Testis (tissue), 5 donors: ENCODE measurements at places on chromosomes 4 and X. TPM values are rescaled to one million over a fixed set of nuclear protein-coding genes. Genes with fewer than 3 reads are reported as not detected.

Gene ATP5ME
- total RNA-seq, result 139 TPM

Gene ANAPC4
- total RNA-seq, result 35.3 TPM

DNA sequence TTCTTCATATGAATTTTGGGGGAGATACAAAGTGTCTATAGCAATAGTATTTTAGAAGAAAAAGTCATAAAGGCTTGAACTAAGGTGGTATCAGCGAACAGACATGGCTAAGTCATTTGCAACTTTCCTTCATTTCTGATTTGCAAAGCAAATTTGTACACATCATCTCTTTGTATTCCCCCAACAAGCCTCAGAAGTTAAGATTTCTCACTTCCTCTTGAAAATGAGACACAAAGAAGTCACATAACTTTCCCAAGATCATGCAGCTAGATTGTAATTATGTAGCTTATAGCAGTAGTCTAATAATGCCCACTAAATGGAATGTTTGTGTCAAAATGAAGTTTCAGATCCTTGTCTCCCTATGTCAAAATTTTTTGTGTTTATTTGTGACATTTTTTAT lies 709.8 kb upstream of the HS3ST1 start:
- no peak for DNase-seq

GRCh38 chr4:118991686-118992085 lies 103.0 kb downstream of the SYNPO2 start:
- DNase-seq, result no peak

DNA sequence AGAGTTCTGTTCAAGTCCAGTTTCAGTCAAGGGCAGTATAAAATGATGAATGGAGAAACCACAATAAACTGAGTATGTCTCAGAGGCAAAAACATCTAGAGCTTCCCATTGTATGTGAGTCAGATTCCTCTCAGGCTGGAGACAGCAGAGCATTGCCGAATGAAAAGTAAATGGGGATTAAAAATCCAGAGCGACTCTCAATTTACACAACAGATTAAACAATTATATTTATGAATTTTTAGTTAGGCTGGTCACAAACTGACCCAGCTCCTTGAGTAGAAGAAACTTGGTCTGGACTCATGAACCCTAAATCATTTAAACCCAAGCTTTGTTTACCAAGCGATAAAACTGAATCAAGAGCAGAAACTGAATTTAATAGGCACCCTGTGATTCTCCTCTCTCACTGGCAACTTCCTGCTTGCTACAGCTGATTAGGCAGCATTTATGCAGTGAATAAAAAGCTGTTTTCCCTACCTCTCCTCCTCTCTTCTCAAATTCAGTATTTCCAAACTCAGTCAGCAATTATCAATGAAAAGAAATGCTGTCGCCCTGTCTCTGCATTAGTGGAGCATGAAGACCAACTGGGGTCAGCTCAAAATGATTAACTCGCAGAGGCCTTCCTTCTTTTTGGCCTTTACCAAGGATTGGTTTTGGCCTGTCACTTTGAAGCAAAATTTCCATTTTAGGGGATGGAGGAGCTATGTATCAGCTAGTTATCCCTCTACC lies 568.0 kb downstream of the PDHA2 start:
- no peak for DNase-seq

DNA sequence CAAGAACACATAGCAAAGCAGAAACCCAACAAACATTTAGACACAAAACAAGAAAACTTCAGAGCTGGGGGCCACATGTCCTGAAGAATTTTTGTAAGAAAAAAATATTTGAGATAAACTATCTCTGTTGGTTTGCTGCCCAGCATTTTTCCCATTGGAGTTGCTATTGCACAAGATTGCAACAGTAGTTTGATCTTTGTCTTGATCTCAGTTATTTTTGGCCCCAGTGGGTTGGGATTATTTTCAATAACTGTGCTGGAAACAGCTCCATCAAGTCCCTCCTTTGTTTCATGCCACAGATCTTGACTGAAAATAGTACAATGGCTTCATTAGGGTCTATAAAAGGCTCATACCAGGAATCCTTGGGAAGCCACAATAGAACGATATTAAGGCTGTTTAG lies 103.8 kb upstream of the RAI2 start:
- DNase-seq, result peak; percentile 24

DNA sequence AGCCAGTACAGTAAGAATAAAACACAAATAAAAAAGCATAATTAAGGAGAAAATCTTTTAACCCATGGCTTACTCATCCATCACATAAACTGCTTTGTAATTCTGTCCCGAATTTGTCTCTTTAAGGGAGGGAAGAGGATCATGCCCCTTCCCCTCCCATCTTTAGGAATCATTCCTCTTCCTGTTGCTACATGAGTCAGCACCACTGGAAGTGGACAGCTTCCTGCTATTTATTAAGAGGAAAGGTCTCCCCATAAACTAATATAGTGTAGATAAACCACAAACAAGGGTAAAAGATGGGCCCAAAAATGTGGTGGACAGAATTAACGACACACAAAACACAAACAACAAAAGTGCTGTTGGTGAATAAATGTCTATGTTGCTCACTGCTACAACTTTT lies 75.8 kb downstream of the PPP3CA start:
- no peak for DNase-seq

- DNase-seq, result no peak
Observed at GRCh38 chr4:112751447-112751846, 114.5 kb downstream of the LARP7 start.

DNA sequence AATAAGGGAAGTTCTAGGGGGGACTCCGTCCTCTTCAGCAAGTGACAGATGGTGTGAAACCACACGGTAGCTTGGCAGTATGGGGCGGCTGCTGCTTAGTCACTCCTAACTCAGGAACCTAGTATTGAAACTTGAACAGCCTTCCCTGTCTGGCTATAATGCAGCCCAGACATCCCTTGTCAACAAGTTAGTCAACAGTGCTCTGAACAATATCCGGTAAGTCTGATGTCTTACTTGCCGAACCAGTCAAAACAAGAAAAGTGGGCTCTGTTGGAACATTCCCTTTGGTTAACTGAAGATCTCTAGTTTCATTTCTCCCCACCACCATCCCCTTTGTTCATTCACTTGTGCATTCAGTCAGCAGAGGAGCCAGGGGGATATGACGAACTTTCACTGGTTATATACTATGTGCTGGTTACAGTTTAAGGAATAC lies 18.7 kb upstream of the CXCL13 start:
- DNase-seq, result no peak

GRCh38 chrX:122046226-122046625 lies 998.8 kb downstream of the GLUD2 start:
- no peak for DNase-seq

DNA sequence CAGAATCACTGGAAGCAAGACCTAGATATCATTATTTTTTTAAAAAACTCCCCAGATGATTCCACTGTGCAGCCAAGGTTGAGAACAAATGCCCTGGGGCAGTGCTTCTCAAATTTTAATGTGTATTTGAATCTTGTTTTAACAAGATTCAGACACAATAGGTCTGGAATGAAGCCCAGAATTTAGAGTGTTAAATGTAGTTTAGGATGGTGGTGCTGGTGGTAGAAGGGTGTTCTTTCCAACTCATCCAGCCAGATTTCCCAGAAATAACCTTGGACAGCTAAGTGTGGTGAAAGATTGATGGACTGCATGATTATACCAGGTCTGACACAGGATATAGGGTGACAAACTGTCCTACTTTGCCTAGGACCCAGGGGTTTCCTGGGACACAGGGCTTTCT lies 120.1 kb upstream of the MED14 start:
- no peak for DNase-seq

GRCh38 chrX:26557691-26558321 lies 341.8 kb downstream of the MAGEB5 start:
- no peak for DNase-seq
